ENCODE measurements at places on chromosomes 16 and 17. TPM values are rescaled to one million over a fixed set of nuclear protein-coding genes. Genes with fewer than 3 reads are reported as not detected.

Gene MILR1
- 1.8 TPM for total RNA-seq

Gene TEKT1
- not detected for total RNA-seq

Gene CHD9NB
- total RNA-seq: 1.7 TPM

Gene DRC3
- 1.3 TPM for total RNA-seq

Gene AP2B1
- 127 TPM for total RNA-seq

Gene TP53TG3B
- 0.37 TPM for total RNA-seq

Gene ODAD4
- total RNA-seq: 1.1 TPM

Gene SOX15
- total RNA-seq: 0.72 TPM

Gene KRTAP17-1
- total RNA-seq: not detected
